Progenitor cell of endocrine pancreas (in vitro differentiated cells): ENCODE measurements at places on chromosomes 4 and X.

GRCh38 chr4:109708990-109709389 is 5.7 kb upstream of the CASP6 start:
- DNase-seq = no peak

DNA sequence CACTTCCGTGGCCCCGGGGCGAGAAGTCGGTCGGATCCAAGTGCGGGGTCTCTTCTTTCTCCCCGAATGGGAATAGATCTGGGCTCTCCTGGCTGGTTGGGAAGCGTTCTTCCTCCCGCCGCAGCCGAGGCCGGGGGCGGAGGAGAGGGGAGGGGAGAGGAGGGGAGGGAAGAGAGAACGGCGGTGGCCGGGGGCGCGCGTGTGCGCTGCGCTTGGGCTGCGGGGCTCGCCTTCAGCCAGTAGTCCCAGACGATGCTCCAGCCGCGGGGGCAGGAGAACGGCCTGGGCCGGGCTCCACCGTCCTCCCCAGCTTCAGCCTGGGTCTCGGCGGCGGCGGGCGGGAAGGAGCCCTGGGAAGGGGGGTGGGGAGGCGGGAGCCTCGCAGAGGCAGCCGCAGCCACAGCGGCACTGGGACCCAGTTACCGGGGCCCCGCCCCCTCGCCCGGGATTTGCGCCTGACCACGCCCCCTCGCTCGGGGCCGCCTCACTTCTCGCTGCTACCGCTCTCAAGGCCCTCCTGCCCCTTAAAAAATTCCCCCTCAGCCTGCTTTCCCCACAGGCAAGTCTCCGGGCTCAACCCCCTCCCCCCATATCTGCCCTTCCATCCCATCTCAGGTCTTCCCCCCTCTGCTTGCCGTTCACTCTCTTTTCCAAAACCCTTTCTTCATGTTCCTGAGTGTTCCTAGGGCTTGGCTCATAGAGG is at the start of gene FGD1:
Gene FGD1, minus strand, starts transcription at position 421 of the 703 bp plus-strand sequence. CDS start 802 bp downstream, outside the sequence.
- peak; percentile 44 for DNase-seq

- DNase-seq = no peak
Observed at GRCh38 chr4:88166608-88167007, 8.2 kb upstream of the ABCG2 start.

DNA sequence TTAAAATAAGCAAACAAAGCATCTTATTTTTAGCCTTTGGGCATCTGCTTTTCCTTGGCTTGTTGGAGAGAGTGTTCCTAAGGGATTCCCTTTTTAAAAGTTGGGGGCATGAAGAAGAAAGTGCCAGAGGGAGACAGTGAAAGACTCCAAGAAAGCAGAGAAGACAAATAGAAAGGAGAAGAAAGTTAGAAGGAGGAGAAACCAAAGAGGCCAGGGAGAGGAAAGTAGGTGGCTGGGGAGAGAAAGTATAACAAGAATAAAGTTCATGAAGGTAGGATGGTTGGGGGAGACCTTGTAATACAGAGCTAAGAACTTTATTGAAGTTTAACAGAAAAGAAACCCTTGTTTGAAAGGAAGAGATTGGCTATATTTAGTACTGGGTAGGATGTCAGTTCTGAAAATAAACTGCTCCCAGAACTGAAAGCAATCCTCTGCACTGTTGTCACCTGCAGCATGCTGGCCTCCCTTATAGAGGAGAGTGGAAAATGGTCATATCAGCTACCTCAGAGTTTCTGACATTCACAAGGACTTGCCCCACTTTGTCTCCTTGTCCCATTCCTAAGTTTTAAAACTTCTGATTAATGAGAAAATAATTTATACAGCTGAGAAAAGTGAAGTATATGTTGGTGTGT is 125.3 kb upstream of the VAMP7 start:
- no peak for DNase-seq

GRCh38 chrX:73859622-73860021 is 296.6 kb downstream of the CHIC1 start:
- no peak for DNase-seq

DNA sequence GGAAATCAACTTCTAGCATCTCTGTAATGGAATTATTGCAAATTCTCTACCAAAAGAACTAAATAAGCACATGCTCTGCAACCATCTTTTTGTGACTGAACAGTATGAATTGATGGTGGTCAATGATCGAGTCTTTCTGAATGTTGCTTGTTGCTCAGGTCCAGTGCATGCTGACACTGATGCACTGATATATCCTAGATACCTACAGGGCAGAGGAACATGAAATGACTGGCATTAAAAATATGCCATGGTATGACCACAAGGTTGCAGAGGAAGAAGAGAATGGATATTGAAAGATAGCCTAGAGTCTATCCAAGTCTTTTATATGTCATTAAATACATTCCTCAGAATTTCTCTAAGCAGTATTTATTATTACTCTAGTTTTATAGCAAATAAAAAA is 692.8 kb upstream of the TENM3 start:
- DNase-seq = no peak

GRCh38 chr4:18626366-18626765 is 604.8 kb upstream of the LCORL start:
- DNase-seq = no peak

DNA sequence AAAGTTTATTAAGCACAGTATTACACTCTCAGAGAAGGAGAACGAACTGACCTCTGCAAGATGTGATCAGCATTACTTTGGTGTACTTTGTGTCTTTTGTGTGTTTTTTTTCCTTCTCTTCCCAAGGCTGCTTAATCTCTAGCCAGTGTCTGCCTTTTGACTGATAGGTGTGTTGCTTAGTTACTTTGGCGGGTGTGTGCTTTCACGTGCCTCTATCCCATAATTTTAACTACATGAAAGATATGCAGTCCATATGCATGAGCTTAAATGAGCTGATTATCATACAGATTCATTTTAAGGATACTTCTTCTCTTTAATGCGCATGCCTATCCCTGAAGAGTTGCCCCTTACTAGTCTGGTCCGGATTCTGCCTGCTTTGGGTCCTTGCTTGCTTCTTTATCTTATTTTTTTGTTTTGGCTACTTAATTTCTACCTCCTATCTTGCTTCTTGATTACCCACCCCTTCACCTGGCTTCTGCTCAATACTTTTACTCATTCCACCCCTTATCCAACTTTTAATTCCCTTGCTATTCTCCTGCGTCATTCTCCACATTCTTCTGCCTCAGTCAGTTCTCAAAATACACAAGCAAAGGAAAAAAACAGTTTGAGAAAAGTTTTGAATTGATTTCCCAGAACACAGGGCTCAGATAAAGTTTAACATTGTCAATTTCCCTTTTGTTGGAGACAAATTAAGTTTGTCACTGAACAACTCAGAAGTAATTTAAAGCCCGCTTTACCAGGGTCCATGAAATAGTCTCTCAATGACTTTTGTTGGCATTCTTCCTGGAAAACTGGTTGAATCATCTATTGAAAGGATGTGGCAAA is 182.0 kb downstream of the TENT5D start:
- DNase-seq = no peak
